Activated CD4-positive, alpha-beta T cell treated with anti-CD3 and anti-CD28 coated beads for 1 hour (primary cell): ENCODE measurements at places on chromosomes 16 and 17.

- no peak for DNase-seq
Measured at GRCh38 chr17:28173801-28174200, 131.3 kb downstream of the NLK start.

- DNase-seq, result no peak
Measured at GRCh38 chr17:5948811-5949210, 121.4 kb upstream of the WSCD1 start.

GRCh38 chr16:203246-203645, 23.0 kb downstream of the HBQ1 start:
- no peak for DNase-seq

- no peak for DNase-seq
Measured at GRCh38 chr17:79075446-79075750, 774 bp downstream of the ENGASE start.

DNA sequence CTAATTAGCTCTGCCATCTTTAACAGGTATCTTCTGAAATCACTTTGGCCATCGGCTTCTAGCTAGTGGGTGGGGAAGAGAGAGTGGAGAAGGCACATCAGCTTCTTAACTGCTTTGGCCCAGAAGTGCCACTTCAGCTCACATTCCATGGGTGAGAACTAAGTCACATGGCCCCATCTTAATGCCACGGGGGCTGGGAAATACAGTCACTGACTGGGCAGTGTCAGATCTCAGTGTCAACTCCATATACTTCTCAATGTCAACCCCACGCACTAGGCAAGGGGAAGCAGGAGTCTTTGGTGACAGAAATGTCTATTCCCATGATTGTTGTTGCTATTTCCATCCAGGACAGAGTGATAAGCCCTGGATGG, 29.4 kb downstream of the CCR7 start:
- no peak for DNase-seq

- DNase-seq, result no peak
Measured at GRCh38 chr16:4339909-4340308, 11.2 kb downstream of the PAM16 start.
